Daoy (cell line): ENCODE measurements at places on chromosomes 12 and 14. TPM values are rescaled to one million over a fixed set of nuclear protein-coding genes. Genes with fewer than 3 reads are reported as not detected.

Gene SYCP3
- not detected in 2 replicates for total RNA-seq

Gene TPH2
- not detected in 2 replicates for total RNA-seq

DNA sequence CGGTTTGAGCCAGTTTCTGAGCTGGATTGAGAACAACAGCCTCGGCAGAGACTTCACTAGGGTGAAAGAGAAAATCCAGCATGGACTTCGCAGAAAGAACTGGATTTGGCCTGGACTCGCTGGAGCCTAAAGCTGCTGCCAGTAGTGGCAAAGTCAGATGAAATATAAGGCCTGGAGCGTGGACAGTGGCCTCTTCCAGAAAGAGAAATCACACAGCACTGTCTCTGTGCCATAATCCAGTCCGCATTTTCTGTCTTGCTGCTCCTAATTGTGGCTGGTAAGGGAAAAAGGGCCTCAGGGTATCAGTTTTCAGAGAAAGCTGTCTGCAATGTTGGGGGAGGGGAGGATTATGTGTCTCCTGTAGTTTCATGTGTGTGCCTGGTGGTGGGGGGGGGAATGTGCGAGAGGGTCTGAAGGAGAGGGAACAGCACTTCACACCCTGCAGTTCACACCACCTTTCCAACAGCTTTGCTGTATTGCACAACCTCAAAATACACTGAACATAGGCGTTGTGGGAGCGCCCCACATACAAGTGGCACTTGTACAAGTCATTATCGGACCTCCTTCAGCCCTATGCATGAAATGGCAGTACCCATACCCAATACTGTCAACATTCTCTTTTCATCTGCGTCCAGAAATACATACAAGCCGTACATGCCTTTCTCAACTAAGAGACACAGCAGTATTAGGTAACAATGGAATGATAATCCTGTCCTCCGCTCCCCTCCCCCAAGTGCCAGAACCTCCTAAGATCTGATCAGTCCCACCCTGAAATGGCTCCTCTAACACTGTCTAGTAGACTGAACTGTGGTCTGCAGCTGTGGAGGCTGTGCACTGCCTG is 107.5 kb upstream of the ATF7IP start:
- peak; percentile 94 for DNase-seq

DNA sequence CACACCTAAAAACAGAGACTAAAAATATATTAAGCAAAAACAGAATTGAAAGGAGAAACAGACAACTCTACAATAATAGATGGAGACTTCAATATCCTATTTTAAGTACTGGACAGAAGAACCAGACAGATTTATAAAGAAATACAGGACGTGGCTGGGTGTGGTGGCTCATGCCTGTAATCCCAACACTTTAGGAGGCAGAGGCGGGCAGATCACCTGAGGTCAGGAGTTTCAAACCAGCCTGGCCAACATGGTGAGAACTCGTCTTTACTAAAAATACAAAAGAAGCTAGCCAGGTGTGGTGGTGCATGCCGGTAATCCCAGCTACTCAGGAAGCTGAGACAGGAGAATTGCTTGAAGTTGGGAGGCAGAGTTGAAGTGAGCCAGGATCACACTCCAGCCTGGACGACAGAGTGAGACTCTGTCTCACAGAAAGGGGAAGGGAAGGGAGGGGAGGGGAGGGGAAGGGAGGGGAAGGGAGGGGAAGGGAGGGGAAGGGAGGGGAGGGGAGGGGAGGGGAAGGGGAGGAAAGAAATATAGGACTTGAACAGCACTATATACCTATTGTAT is 53.0 kb downstream of the CDK17 start:
- no peak for DNase-seq

GRCh38 chr14:89600950-89601826 is 184.2 kb upstream of the FOXN3 start:
- no peak for DNase-seq

DNA sequence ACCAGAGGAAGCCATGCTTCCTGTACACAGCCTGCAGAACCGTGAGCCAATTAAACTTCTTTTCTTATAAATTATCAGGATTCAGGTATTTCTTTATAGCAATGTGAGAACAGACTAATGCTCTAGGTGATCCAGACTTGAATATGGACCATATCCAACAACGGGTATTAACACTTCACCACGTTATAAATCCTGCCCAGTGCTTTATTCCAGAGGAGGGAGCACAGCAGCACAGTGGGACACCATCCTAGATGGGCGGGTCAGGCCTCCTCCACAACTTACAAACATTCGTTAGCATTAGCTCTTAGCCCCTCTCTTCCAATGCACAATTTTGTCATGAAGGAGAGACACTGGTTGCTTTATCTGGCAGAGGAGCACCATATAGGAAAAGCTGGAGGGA is 66.0 kb downstream of the TMCC3 start:
- no peak for DNase-seq

DNA sequence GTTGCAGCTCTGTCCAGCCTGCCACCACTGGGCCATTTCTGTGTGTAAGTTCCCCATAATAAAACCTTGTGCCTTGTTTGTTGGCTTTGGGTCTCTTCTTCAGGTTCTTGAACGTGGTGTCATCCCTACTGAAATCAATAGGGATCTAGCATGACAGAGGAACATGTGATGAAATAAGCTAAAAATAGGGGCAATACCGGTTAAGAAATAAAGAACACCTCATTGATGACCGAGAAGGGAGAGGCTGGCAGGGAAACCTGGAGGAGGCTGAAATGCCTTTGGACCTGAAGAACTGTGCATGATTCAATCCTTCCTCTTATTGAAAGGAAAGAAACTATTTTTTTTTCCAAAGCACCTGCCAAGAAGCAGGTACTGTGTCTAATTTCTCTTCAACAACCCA is 172.3 kb downstream of the PPM1H start:
- no peak for DNase-seq

GRCh38 chr14:104581521-104581920 is 2.0 kb downstream of the C14orf180 start:
- no peak for DNase-seq
